ENCODE measurements at places on chromosomes 7 and 10. TPM values are rescaled to one million over a fixed set of nuclear protein-coding genes. Genes with fewer than 3 reads are reported as not detected.

- no peaks in the 10 kb centered on the region for H3K4me1 ChIP-seq
- no peaks in the 10 kb centered on the region for H3K27me3 ChIP-seq
- no peak overlapping the region for H3K27ac ChIP-seq
- no peak overlapping the region for H3K4me3 ChIP-seq
- no peak for DNase-seq
Observed at GRCh38 chr10:32244421-32245207, 102.3 kb downstream of the EPC1 start.

The RABGEF1 gene
- 26.1 TPM for total RNA-seq

DNA sequence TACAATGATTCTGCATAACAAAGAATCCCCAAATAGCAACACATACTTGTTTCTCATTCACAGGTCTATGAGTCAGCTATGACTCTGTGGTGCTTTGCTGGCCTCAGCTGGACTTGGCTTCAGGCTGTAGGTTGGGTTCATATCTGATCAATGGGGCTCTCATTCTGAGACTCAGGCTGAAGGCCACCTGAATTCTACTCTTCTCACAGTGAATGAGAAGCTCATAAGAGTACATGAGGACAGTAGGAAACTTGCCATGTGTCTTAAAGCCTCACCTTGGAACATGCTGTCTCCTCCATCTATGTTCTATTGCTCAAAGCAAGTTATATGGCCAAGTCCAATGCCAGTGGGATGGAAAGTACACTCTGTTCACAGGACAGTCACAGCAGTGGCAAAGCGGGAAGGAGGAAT lies 292.9 kb downstream of the BMPER start:
- no peak overlapping the region for H3K4me3 ChIP-seq
- H3K27me3 ChIP-seq = 0 out of 2 replicates have a peak, but pooled peaks cover 2% of the 10 kb centered on the region
- no peak overlapping the region for H3K27ac ChIP-seq
- H3K4me1 ChIP-seq = no peaks in the 10 kb centered on the region
- no peak for DNase-seq
- H3K36me3 ChIP-seq = no peaks in the 10 kb centered on the region

DNA sequence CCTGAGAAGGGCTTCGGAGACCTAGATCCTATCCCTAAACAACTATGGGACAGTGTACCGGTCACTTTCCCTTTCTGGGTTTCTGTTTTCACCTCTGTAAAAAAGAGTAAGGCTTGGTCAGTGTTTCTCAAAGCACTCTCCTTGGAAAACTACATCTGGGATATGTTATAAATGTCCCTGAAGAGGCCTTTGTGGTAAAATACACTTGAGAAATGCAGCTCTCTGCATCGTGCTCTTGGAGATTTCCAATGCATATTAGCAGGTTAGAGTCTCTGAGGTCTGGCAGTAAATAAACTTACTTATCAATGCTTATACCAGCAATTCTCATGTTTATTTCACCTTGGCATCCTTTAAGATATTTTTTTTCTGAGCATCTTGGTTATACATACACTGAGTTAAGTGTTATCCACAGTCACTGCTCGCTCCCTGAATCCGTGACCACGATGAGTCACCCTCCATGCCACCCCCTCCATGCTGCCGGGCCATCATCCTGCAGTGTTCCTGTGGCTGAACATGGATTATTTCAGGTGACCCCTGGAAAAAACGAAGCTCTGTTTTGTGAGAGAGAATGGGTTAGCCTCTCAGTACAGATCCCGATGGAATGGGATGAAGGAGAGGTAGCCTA lies 3.3 kb upstream of the TBXAS1 start:
- no peak overlapping the region for H3K4me3 ChIP-seq
- no peaks in the 10 kb centered on the region for H3K36me3 ChIP-seq
- no peaks in the 10 kb centered on the region for H3K4me1 ChIP-seq
- no peak overlapping the region for H3K27ac ChIP-seq
- 0 out of 2 replicates have a peak, but pooled peaks cover 2% of the 10 kb centered on the region for H3K27me3 ChIP-seq

DNA sequence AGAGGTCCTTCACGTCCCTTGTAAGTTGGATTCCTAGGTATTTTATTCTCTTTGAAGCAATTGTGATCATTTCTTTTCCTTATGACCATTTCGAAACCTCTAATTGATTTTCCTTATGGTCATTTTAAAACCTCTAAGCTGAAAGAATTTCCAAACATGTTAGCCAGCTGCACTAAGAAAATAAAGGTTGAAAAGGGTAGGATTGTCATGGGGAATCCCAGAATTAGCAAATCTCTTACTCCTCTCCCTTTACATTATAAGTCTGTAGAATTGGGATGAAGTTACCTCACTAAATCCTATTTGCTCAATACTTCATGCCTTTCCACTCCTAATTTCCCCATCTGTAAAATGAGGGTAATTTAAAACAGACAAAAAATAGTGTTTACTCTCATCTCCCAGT lies 79.5 kb downstream of the FAM185A start:
- no peaks in the 10 kb centered on the region for H3K27me3 ChIP-seq
- no peak for DNase-seq
- no peak overlapping the region for H3K4me3 ChIP-seq
- no peak overlapping the region for H3K27ac ChIP-seq
- H3K36me3 ChIP-seq = no peaks in the 10 kb centered on the region
- no peaks in the 10 kb centered on the region for H3K4me1 ChIP-seq

DNA sequence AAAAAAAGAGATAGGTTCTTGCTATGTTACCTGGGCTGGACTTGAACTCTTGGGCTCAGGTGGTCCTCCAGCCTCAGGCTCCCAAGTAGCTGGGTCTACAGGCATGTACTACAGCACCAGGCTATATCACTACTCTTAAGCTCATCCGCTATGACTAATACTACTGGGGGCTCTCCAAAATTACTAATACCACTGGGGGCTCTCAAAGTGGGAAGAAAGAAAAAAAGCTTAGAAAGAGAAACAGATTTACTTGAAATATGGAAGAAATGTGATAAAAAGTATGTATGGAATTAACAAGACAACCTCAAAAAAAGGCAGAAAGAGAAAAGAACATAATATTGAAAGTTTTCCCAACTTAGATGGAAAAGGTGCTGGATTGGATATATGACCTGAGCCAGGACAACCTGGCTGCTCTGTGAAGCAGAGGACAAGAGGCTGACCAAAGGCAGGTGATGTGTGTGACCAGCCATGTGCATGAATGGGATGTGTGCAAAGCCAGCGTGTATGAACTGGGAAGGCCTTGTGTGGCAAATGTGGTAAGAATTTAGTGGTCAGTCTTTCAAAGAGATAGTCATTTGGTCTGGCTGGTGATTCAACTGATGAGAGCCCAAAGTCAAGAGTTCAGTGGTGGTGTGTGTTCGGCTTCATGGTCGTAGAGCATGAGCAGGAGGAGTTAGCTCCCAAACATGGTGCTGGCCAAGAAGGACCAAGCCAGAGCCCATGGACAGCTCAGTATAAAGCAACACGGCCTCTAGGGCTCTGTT lies 232.4 kb upstream of the KLF14 start:
- peaks cover 76% of the 10 kb centered on the region for H3K4me1 ChIP-seq
- DNase-seq = no peak
- H3K4me3 ChIP-seq = no peak overlapping the region
- H3K27me3 ChIP-seq = no peaks in the 10 kb centered on the region
- no peak overlapping the region for H3K27ac ChIP-seq

The KEL gene
- total RNA-seq = 0.36 TPM

DNA sequence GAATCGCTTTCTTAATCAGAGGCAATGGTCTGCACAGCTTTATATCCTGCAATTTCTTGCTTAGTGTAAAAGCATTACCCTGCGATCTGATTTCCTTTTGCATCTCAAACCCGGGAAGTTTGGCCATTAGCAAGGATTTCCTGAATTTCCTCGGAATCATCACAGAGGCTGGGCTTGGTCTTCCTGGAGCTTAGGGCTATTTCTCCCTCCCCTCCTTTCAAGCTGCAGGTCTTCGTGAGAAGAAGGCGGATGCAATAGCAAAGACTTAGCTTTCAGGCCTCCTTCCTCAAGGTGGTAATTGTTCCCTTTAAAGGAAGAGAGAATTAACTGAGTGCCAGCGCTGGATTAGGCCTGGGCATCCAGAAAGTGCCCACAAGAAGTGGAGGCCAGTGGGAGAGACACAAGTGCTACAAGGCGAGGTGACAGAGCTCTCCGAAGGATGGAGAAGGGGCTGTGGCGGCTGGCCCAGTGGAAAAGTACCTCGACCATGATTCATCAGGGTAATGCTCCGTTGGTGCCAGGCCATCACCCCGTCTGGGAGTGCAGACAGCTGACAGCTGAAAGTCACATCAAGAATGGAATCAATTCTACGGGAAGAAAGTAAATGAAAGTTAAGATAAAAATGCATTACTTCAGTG lies 4.0 kb upstream of the ARMS2 start:
- H3K27me3 ChIP-seq = no peaks in the 10 kb centered on the region
- no peak overlapping the region for H3K27ac ChIP-seq
- DNase-seq = no peak
- H3K4me1 ChIP-seq = no peaks in the 10 kb centered on the region

GRCh38 chr7:44117801-44118429 lies 5.4 kb downstream of the POLD2 start:
- H3K4me3 ChIP-seq = no peak overlapping the region
- no peaks in the 10 kb centered on the region for H3K27me3 ChIP-seq
- H3K36me3 ChIP-seq = peaks cover 20% of the 10 kb centered on the region

DNA sequence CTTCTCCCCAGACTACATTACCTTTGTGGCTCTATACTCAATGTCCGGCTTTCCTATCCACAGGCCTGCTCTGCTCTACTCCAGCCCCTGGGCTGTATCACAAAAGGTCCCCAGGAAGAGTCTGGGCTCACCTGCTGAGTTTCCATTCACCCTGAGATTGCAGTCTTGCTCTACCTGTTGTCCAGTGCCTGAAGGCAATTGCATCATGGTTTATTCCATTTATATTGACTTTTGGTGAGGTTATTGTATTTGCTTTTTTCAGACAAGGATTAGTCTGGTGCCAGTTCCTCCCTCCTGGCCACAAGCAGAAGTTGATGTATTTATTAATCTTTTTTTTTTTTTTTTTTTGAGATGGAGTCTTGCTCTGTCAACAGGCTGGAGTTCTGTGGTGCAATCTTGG lies 273.1 kb downstream of the XPNPEP1 start:
- no peaks in the 10 kb centered on the region for H3K27me3 ChIP-seq
- no peak for DNase-seq
- no peaks in the 10 kb centered on the region for H3K4me1 ChIP-seq
- H3K27ac ChIP-seq = no peak overlapping the region
- no peaks in the 10 kb centered on the region for H3K36me3 ChIP-seq

The PRKCQ gene
- total RNA-seq = not detected

DNA sequence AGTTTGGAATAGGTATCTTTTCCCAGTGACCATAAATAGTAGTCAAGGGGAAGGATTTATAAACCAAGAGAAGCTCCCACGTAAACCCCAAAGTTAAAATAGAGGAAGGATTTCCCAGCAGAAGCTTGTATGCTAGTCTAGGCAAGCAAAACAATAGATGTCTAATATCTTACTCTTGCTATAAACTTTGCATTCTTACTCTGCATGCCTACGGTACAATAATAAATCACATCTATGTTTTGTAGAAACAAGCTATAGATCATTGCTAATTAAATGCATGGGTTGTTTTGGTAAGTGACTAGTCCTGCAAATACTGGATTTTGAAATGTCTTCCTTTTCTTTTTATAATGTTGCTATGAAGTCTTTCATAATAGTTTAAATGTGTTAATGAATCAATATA lies 585.5 kb downstream of the INHBA start:
- no peak overlapping the region for H3K27ac ChIP-seq
- H3K36me3 ChIP-seq = no peaks in the 10 kb centered on the region
- DNase-seq = no peak
- no peaks in the 10 kb centered on the region for H3K4me1 ChIP-seq
- no peaks in the 10 kb centered on the region for H3K27me3 ChIP-seq

DNA sequence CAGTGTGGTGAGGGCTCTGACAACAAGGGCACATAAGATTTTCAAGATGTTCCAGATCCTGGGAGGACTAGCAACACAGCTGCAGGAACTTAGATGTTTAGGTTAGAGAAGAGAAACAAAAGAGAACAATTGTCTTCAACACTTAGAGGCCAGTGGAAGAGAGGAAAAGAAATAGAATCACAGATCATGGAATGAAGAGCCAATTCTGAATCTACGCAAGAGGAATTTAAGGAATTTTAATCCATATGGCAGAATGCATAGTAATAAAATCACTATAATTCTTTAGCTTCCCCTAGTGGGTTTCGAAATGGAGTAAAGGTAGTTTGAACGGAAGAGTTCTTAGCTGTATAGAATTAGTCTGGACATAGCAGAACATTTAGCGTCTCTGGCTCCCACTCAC lies 114.6 kb upstream of the LRRTM3 start:
- no peaks in the 10 kb centered on the region for H3K27me3 ChIP-seq
- no peak for DNase-seq
- no peak overlapping the region for H3K4me3 ChIP-seq
- no peak overlapping the region for H3K27ac ChIP-seq

- H3K4me1 ChIP-seq = no peaks in the 10 kb centered on the region
- H3K36me3 ChIP-seq = no peaks in the 10 kb centered on the region
- no peak overlapping the region for H3K4me3 ChIP-seq
- no peak for DNase-seq
- H3K27ac ChIP-seq = no peak overlapping the region
Observed at GRCh38 chr10:126979311-126979710, 74.1 kb downstream of the DOCK1 start.
